Cardiac septum (tissue), 1 donor: ENCODE measurements at places on chromosomes 3 and 15. TPM values are rescaled to one million over a fixed set of nuclear protein-coding genes. Genes with fewer than 3 reads are reported as not detected.

DNA sequence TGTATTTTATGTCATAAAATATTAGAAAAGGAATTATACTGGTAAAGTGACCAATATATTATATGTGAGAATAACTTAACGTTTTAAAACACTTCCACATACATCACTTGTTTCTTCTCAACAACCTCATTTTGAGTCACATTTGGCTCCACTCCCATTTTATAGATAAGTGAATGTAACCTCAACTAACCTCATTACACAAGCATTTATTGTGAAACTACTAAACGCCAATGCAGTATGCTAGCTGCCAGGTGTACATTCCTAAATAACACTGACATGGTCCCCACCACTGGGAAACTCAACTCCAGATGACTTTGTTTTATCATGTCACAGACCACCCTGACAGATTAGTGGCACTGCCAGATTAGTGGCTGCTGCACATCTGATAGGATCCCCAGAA is 249.7 kb upstream of the CNTN4 start:
- DNase-seq: no peak

DNA sequence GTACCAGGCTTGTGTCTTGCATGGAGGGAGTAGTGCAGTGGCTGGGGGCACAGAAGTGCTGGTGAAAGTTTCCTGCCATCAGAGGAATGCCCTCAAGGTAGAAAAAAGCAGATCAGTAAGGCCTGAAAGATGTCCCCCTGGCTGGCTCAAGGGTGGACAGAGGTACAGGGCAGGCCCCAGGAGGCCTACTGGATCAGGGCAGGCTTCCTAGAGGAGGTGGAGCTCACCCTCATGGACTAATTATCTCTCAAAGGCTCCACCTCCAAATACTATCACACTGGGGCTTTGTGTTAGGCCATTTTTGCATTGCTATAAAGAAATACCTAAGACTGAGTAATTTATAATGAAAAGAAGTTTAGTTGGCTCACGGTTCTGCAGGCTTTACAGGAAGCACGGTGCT is 7.8 kb downstream of the SPSB4 start:
- no peak for DNase-seq

DNA sequence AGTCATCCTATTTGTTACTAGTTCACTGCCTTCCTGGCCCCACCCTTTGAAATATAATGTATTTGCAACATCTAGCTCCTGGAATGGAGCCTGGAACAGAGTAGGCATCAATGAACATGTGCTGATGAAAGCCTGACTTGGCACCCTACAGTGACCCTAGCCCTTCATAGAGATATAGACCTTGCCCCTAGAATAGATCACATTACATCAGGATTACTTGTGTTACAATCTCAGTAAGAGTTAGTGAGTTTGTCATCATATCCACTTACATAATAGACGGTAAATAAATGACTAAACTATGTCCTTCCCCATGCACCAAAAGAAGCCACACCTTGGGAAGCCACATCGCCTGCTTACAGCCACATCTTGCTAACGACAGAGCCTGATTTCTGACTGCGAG is 110.5 kb upstream of the WNT5A start:
- no peak for DNase-seq

DNA sequence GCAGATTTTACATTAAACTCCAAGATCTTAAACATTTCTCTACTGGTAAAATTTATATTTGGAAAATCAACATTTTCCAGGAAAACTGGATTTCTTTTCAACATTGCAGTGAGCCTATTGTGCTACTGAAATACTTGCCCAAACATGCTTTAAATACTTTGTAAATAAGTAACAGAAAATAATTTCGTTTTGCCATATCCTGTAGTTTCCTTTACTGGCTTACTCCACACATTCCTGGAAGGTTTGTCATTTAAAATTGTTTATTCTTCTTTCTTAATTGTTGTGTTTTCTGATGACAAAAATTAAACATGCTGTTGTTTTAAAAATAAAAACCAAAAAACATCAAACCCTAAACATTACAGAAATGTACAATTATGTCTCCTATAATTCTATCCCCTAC is 22.0 kb downstream of the ACAD11 start:
- DNase-seq: no peak

The SERPINI2 gene
- 0.46 TPM for total RNA-seq

The GOLGA8R gene
- 4.7 TPM for total RNA-seq

The FHIT gene
- 16.6 TPM for total RNA-seq

The RLBP1 gene
- not detected for total RNA-seq

The DTWD1 gene
- 14.3 TPM for total RNA-seq

The CCDC54 gene
- total RNA-seq: not detected
